ENCODE measurements at places on chromosomes 3 and 15.

- no peak for DNase-seq
These were observed 72.2 kb downstream of the DLG1 start for GRCh38 chr3:197226179-197226578.

- DNase-seq = no peak
These were observed 1.4 kb downstream of the ST6GAL1 start for GRCh38 chr3:186931532-186932280.

DNA sequence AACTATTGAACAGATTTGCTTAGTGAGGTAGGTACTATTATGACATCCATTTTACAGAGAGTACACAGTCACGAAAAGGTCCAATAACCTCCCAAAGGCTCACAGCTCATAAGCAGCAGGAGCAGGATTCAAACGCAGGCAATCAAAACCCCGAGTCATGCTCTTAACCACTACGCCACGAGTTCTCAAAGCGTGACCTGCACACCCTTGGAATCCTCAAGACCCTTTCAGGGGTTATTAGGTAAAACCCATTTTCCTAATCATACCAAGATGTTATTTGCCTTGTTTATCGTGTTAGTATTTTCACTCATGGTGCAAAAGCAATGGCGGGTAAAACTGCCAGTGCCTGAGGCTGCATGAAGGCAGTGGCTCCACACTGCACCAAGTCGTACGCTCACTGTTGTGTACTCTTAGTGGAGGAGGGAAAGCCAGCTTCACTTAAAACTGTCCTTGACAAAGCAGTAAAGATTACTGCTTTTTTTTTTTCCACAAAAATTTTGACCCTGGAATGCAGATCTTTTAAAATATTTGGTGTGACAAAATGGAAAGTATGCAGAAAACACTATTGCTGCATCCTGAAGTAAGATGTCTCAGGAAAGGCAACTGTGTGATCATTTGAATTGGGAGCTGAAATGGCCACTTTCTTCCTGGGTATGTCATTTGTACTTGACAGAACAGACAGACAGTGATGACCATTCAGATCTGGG is 96.1 kb downstream of the IGF2BP2 start:
- DNase-seq = no peak

- no peak for DNase-seq
These were observed 25.5 kb upstream of the KNG1 start for GRCh38 chr3:186691676-186692075.

DNA sequence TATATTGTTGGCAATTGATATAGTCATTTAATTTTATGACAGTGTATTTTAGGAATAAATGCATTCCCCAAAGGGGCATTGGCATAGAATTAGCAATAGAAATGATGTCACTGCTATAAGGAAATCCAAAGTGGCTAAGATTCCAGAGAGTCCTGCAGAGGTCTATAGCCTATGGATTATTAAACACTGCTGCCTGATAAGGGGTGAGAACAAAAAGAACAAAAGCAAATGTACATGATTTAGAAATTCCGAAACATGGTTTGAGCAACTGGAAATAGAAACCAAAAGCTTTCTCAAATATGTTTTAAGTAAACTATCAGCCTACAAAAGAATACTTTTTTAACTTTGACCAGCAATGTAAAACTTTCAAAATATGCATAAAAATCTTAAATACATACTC is 280.1 kb upstream of the RASGRP1 start:
- no peak for DNase-seq

GRCh38 chr15:35141743-35142471 is 56.8 kb upstream of the NANOGP8 start:
- DNase-seq = no peak

- DNase-seq = no peak
These were observed 932 bp downstream of the GSK3B start for GRCh38 chr3:120093119-120093910.

DNA sequence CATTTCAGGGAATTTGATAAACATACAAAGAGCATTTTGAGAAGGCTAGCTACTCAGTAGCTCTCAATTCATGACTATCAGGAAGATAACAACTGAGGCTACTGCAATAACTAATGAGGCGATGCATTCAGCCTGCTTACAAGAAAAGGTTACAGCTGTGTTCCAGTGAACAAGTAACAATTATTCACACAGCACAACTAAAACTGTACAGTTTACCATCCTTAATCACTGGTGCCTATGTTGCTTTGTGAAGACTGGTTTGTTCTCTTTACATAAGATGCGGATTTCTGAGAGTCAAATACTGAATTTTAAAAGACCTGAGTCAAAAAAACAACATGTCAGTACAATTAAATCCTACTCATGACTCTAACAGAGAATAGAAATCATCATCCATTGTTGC is 526.3 kb downstream of the OTOL1 start:
- DNase-seq = no peak

All from GOT3 (cell line).